Stimulated activated CD8-positive, alpha-beta memory T cell treated with anti-CD3 and anti-CD28 coated beads, Interleukin-2, amount 100 ng/mL, for 1 hour (primary cell): ENCODE measurements at places on chromosomes 7 and 10.

- no peak for DNase-seq
Observed at GRCh38 chr10:132363921-132364593, 32.1 kb downstream of the LRRC27 start.

- no peak for DNase-seq
Observed at GRCh38 chr10:62578301-62578700, 204.1 kb downstream of the ZNF365 start.

DNA sequence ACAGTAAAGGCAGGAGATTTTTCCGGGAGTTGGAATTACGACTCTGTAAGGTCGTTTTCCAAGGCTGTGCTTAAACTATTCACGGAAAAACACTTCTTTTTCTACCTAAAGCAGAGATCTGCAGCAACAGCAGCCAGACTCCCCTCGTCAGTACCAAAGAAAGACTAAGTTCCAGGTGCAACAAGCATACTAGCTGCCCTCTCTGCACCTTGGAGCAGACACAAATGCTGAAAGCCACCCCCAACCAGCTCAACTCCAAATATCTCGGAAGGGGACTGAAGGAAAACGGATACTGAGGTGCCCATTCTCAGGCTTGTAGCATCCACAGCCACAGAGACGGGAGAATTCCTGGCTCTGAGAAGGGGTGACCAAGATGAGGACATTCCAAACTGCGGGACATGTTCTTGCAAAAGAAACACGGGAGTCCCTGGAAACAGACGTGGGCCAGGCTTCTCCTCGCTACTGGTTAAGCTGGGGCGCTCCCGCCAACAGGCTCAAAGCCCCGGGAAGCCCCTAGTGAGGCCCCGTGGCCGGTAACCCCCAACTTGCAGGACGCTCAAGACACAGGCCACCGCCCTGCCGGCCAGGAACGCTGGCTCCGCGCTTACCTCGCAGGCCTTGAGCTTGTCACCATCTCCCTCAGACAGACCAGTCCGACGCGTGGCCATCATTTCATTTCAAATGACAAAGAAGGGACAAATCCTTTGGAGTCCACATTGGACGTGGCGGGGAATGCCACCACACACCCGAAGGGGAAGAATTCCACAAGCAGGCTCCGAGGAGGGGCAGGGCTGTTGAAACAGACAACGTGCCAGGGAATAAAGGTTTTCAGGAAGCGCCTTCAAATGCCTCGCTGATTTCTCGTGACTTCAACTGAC is 2.2 kb downstream of the ARHGAP21 start:
- no peak for DNase-seq

- no peak for DNase-seq
Observed at GRCh38 chr7:144519925-144520324, 116.4 kb upstream of the NOBOX start.

- DNase-seq: no peak
Observed at GRCh38 chr10:75430000-75430763, 1.2 kb upstream of the LRMDA start.

- no peak for DNase-seq
Observed at GRCh38 chr10:87622314-87623004, 37.2 kb upstream of the PAPSS2 start.
